ENCODE measurements at places on chromosomes 7 and 10. TPM values are rescaled to one million over a fixed set of nuclear protein-coding genes. Genes with fewer than 3 reads are reported as not detected.
A peak's percentile ranks its signal among the peaks of the same experiment; 100 is the strongest.

KIAA1549 gene
- 13.6 TPM for polyA plus RNA-seq

ITGB8 gene
- 39.6 TPM for polyA plus RNA-seq

SLC26A3 gene
- 0.62 TPM for polyA plus RNA-seq

TMEM184A gene
- 11.1 TPM for polyA plus RNA-seq

UTF1 gene
- not detected for polyA plus RNA-seq

TMUB1 gene
- 36.0 TPM for polyA plus RNA-seq

ERVW-1 gene
- polyA plus RNA-seq, result 0.73 TPM

HHEX gene
- polyA plus RNA-seq, result 6.3 TPM

NUTM2E gene
- polyA plus RNA-seq, result 0.59 TPM

CRYGN gene
- polyA plus RNA-seq, result 3.6 TPM

NPC1L1 gene
- 3.3 TPM for polyA plus RNA-seq

GRCh38 chr10:19922236-19922963, 106.2 kb downstream of the PLXDC2 start:
- no peak for DNase-seq

- no peak for DNase-seq
Measured at GRCh38 chr10:71770255-71770654, 3.1 kb downstream of the VSIR start.

DNA sequence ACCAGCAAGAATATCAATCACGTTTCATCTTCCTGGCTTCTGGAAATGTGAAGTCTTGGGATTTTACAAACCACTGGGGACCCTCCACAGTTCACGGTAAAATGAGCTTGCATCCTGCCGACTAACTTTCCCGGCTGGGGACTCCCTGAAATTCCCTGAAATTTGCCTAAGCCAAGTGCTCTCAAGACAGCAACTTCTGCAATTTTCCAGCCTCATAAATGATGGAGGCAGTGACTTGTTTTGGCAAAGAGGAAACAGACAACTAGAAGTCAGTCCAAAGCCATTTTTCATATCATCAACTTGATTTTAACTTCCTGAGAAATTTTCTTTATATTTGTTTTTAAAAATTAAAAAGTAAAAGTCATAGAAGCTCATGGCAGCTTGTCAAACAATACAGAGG, 212.3 kb downstream of the FANK1 start:
- DNase-seq, result no peak

GRCh38 chr7:29955799-29956486, 33.7 kb downstream of the SCRN1 start:
- no peak for DNase-seq

DNA sequence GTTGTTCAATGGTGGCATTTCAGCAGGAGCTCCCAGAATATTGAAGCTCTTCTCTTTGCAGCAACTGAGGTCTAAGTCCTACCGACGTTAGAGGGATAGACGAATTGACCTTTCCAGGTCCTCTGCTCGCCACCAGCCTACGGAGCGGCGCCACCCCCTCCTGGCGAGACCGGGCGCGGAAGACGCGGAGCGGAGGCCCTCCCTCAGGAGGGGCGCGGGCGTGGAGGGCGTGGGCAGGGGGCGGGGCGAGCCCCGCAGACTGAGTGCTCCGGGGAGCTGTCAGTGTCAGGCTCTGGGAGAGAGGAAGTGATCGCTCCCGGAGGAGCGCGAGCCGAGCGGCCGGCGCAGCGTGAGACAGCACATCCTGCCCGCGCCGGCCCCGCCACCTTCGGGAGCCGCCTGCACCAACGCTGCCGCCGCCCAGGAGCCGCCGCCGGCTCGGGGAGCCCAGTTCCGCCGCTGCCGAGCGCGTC, at the start of gene DYNC1I1:
TSS of gene DYNC1I1 (plus strand) at position 257 of the 473 bp plus-strand sequence. CDS start 32,176 bp downstream, outside the sequence.
- no peak for DNase-seq

DNA sequence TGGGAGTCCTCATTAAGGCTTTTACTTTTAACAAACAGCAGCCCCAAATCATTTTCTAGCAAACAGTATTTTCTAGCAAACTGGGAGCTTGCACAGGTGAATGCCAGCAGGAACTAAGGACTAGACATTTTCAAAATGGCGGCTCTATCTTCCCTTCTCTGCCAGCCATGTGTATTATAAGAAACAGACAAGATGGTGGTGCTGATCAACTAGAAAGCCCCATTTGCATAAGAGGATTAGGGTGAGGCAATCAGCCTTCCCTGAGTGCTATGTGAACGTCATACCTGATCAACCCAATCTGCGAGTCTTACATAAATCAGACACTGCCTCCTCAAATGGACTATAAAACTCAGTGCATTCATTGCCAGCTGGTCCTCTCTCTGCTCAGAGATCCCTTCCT, 479.6 kb downstream of the IPMK start:
- DNase-seq, result no peak

DNA sequence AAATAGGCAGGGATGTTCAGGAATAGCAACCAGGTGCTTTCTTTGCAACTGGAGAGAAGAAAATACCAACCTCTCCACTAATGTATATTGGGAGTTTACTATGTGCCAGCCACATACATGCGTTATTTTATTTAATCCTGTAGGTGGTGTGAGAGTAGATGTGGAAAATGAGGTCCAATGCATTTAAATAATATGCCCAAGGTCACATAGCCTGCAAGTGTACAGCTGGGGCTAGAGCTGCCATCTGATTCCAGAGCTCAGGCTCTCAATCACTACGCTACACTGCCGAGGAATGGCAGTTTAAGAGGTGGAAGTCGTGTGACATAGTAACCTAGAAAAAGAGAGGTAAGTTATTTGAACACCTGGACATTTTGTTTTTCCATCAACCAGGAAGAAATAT, 277.0 kb downstream of the EXOC4 start:
- no peak for DNase-seq

DNA sequence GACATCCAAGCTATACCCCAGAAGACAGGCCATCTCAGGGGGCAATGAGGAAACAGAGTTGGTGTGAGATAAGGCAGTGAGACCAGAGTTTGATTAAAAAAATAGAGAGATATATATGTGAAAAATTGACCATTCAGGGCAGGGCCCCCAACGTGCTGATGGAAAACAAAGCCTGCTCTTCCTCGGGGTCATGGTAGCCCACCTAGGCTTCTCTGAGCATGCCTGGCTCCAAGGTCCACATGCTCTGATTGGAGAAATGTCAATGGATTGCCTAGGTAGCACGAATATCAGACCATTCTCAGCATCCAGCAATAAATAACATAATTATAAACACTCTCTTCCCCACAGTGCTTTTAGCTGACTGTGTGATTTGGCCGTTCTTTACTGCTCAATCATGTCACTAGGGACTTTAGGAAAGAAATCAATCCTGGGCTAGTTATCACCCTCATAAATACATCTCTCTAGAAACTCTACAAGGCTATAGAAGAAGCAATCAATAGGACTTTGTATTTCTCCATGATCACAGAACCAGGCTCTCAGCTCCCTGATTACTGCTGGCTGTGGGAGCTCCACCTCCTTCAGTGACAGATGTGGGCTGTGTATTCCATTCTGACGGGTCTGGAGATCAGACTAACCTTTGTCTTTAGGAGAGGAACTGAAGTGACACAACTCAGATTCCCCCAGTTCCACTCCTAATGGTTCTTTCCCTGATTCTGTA, 766.4 kb downstream of the GRID1 start:
- no peak for DNase-seq

DNA sequence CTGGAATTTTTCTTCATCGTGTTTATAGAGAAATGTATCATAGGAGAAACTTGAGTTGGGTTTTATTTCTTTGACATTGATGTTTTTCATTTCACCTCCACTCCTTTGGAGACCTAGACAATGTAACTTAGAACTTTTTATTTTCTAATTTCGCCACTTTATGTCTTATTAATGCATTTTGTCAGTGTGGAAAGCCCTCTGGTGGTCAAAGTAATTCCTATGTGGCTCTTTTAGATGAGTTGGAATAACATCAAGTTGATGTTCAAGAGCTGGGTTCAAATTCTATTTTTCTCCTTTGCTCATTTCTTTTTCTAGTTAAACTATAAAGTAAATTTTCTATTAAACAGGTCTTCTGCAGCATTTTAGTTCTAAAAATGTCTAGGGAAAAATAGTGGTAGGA, 478.6 kb downstream of the LRMDA start:
- DNase-seq, result no peak

- no peak for DNase-seq
Measured at GRCh38 chr7:47588704-47589225, 6.9 kb upstream of the TNS3 start.

DNA sequence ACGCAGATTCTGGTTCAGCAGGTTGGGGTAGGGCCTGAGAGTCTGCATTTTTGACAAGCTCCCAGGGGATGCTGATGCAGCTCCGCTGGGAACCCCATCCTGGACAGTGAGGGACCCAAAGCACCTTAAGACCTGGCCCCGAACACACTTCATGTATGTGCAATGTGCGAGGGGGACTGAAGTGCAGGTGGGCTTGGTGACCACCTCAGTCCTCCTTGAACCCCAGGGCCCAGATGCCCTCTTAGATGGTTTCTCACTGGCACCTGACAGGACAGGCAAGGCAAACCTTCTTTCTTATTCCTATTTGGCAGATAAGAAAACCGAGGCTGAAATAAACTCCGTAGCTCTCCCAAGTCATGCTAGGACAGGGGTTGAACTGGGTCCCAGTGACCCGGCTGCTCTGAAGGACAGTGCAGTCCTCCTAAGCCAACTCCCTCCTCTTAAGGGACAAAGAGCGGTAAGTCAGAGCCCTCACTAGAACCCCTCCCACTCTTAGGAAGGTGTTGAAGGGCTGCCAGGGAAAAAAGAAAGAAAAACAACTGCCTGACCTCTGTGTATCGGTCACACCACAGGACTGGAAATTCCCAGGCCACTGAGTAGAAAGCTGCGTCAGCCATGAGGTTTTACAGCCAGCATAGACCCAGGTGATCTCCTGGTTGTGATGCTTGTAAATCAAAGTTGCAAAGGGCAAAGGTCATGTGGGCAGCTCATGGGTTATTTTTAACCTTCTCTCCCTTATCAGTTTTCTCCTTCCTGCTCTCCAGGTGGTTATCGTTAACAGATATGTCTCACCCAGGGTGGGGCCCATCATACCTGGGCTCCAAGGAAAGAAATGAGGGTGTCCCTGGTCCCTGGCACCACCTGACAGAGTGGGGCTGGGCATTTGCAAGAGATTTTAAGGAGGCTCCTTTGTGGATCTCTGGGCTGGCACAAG, 90.9 kb upstream of the SMNDC1 start:
- DNase-seq, result no peak

DNA sequence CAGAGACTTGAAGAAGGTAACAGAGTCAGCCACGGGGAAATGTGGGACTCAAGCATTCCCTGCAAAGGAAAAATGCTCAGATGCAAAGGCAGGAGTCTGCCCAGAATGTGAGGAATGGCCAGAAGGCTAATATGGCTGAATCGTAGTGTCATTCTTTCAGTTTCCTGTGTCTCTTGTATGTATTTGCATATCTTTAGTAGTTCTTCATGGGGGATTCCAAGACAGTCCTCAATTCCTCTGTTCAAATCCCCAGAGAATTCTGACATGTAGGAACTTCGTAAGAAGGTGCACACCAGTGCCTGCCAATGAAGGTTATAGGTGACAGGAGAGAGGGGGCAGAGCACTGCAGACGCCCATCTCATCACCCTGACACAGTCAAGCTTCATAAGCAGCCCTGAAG, 154.4 kb downstream of the CACNB2 start:
- no peak for DNase-seq

GRCh38 chr7:136062625-136063325, 85.6 kb upstream of the MTPN start:
- peak; percentile 49 for DNase-seq

DNA sequence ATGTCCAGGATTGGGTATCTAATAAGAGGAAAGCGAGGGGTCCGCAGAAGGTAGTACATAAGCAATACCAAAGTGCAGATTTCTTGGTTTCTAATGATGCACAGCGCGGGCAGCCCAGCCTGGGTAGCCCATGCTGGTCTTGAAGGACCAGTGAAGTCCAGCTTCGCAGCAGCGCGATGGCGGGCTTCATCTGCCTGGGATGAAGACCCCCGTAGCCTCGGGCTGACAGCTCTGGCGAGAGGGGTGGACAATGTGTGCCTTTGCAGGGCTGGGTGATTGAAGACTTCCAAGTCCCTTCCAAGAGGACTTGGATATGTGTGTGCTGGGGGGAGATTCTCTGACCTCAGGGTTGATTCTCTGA, 2.2 kb downstream of the SORCS3 start:
- DNase-seq, result no peak

DNA sequence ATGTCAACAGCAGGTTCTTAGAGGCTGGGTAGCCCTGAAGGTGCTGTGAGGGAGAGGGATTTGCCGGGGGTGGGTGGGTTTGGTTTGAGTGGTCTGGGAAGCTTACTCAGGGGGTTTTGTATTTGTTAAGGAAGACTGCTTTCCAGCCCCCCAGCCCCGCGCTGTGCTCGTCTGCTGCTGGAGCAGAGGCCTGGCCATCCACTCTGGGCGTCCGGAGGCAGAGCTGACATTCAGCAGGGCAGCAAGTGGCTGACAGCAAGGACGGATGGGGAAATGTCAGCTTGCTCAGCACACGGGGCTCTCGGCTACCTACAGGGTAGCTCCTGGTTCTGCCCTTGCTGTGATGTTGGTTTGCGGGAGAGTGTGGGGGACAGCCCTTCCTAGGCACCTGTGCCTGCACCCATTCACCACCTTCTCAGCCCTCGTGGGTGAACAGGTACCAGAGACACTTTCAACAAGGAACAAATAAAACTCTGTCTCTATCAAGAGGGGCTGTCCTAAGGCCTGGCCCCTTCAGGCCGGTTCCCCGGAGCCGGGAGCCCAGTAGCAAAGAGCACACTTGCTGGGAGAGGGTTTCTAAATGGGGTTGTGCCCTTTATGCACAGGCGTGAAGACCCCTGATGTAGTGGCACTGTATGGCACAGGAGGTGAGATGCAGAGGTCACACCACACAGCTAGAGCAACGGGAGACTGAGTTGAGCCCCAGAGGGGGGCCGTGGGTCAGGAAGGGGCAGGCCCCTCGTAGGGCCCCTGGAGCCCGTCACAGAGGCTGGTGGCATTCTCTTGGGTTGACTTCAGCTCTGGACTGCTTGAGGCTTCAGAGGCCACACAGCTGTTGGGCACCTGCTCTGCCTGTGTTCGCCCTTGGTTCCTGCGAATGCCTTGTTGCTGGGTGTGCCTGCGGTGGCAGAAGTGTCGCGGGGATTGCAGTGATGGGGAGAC, 72.2 kb upstream of the SHH start:
- no peak for DNase-seq

GRCh38 chr10:1184541-1185430, 128.6 kb downstream of the WDR37 start:
- no peak for DNase-seq

DNA sequence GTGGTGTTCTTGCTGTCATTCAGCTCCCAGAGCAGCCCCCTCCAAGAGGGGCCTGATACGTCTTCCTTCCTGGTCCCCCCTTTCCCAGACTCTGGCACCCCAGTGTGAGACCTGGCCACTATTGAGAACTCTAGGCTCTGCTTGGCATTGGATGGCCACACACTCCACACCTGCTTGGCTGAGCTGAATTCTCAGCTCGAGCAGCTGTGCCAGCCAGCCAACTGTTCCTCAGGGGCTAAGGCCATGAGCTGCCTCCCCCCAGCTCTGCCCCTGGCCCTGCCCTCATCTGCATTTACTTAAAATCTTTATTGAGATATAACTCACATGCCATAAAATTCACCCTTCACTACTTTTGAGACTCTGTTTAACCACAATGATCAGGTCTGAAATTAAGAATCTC, 6.7 kb downstream of the TLL2 start:
- no peak for DNase-seq

Data from renal cortex interstitium (tissue), 15 donors.